ENCODE measurements at places on chromosomes 2 and 18.

DNA sequence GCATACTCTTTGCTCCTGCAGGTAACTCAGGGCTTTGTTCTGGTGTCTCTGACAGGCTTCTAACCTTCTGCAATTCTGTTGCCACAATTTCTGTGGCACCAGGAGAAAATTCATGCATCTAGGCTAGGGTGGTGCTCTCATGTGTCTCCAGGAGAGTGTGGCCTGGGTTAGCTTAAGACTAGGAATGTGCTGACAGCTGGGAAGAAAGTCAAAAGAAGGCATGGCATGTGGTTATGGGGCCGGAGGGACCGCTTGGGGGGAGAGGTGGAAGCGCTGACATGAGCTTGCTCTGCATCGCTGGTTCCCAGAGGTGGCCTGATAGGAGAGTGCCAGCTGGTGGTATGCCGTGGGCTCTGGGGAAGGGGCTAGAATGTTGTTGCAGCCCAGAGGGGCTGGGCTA, 173.3 kb upstream of the TNP1 start:
- DNase-seq: no peak

DNA sequence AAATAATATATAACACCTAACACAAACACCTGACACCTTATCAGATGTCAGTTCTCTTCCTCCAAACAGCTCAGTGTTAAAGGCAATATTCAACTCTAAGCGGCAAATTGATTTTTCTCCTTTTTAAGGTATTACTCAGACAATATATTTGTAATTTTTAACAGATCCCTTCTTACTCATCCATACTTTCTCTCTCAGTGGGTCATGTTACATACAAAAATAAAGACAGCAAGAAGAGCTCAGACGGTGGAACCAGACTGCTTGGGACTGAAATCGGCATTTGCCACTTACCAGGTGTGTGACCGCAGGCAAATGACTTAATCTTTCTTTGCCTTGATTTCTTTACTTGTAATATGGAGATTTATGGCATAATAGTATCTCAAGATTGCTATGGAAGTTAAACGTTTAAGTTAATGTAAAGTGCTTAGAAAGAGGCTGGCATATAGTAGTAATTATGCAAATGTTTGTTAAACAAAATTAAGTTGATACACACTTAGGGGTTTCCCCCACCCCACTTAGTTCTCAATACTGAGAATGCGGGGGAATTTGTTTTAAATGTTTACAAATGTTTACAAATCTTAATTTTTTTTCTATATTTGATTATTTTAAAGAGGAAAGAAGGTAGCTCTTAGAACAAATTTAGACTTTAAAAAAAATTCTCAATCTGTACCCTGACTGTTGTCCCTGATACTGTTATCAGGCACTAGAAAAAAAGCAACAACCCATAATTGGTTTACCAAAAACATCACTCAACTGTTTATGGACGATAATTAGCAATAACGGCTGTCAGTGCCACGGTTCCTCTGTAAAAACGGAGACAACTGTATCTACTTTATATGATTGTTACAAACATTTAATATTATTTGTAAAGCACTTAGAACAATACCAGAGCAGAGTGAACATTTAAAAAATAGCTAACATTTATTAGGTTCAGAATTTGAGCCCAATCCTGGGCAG, 25.6 kb downstream of the MAP3K2 start:
- no peak for DNase-seq

DNA sequence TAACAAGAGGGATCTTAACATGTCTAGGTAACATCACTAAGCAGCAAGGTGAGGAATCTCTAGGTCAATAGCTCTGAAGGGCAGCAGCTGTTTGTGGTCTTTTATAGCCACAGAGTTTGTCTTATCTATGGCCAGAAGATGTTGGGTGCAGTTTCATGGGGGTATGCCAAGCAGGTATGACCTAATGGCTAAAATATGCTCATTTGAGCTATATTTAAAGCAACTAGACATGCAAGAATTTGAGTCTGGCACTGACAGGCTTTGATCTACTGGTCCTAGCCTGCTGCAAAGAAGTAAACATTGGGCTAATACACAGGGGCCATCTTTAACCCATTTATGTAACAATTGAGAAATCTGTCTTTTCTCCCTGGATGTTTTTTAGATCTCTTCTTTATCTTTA, 13.9 kb upstream of the UGP2 start:
- no peak for DNase-seq

GRCh38 chr18:62877411-62878221, 162.3 kb downstream of the PHLPP1 start:
- no peak for DNase-seq

DNA sequence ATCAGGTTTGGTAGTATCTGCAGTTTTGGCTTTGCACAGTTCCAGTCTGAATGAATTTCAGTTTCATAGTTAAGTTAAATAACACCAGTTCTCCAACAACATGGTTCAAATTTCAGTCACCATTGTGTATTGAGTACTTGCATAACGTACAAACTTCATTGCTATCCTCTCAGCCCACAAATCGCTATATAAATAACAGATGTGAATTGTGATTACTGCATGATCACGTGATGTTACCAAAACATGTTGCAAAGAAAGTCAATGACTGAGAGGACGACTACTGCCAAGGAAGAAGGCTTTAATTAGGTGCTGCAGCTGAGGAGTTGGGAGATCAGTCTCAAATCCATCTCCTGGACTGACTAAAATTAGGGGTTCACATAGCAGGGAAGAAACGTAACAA, 48.2 kb downstream of the COL4A4 start:
- no peak for DNase-seq

DNA sequence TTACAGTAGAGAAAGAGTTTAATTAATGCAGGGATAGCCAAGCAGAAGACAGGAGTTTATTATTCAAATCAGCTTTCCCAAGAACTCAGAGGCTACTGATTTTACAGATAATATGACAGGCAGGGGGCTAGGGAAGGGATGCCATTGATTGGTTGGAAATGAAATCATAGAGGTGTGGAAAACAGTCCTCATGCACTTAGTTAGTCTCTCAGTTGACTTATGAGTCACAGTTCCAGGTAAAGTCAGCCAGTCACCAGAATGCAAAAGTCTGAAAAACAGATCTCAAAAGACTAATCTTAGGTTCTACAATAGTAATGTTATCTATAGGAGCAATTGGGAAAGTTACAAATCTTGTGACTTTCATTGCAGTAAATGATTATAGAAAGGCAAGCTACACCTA, 676.4 kb upstream of the CHAC2 start:
- DNase-seq: no peak

DNA sequence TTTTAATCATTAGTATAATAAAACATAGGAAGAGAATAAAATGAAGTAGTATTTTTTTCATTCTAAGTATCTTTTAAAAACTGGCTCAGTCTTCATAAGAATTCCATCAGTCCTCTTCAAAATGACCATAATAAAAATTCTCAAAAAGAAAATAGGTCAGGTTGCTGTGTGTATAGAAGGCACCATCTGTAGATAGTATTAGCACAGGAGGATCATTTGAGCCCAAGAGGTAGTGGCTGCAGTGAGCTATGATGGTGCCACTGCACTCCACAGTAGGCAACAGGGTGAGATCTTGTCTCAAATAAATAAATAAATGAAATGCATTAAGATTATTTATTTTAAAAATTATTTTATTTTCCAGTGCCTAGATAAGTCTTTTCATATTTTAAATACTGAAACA, 475.8 kb downstream of the ZNF804A start:
- no peak for DNase-seq

DNA sequence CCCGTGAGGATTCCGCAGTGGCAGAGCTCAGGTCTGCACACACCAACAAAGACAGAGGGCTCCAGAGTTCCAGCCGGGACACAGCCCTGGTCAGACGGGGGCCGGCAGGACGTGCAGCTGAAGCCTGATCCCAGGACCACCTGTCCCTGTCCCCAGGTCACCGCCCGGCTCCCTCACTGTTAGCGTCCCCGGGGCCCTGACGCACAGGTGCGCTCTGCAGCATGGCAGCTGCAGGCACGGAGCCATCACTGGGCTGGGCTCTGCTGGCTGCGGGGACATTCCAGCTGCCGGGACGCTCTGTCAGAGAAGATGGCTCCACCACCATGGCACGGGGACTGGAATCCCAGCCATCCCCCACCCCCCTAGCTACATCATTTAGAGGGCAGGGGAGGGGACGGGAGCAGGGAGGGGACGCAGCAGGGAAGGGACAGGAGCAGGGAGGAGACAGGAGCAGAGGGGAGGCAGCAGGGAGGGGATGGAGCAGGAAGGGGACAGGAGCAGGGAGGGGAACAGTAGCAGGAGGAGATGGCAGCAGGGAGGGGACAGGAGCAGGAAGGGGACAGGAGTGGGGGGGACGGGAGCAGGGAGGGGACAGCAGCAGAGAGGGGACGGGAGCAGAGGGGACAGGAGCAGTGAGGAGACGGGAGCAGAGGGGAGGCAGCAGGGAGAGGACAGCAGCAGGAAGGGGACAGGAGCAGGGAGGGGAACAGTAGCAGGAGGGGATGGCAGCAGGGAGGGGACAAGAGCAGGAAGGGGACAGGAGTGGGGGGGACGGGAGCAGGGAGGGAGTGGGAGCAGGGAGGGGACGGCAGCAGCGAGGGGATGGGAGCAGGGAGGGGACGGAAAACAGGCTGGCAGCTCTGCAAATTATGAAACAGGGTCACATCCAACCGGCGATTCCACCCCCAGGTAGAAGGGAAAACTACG, 39.8 kb downstream of the SLC66A2 start:
- no peak for DNase-seq

GRCh38 chr2:221822416-221822815, 250.3 kb upstream of the EPHA4 start:
- no peak for DNase-seq

DNA sequence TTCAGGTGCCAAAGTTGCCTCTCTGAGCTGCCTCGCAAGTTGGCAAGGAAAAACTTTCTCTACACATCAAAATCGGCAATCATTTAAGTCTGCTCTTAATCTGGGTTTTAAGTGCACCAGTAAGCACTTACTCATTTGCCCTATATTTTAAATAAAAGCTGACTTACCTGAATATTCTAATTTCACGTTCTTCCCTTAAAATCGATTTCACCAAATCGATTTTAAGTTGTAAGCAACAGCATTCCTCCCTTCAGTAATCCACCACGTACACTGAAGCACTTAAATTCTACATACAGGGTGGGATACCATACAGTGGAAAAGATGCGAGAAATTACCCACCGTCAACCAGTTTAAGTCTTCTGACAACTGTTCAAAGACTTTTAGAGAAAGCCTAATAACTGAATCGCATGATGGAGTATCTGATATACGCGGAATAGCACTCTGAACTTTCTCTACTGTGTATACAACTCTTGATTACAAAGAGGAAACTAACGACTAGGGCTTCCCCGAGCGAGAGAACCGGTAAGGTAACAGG, 1.6 kb downstream of the PPP3R1 start:
- DNase-seq: no peak

DNA sequence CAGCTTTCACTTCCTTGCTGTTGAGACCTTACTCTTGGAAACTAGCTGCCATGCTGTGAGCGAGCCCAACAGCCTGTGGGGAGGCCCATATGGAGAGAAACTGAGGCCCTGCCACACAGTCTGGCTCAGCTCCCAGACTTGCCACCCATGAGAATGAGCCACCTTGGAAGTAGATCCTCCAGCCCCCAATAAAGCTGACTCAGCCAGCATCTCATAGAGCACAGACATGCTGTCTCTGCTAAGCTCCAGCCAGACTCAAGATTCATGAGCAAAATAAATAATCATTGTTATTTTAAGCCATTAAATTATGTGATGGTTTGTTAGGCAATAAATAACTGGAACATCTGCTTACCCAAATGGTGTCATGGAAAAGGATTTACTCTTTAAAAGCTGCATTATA, 53.6 kb upstream of the DDX18 start:
- no peak for DNase-seq

GRCh38 chr18:41870817-41871216, 84.2 kb upstream of the PIK3C3 start:
- DNase-seq: no peak

DNA sequence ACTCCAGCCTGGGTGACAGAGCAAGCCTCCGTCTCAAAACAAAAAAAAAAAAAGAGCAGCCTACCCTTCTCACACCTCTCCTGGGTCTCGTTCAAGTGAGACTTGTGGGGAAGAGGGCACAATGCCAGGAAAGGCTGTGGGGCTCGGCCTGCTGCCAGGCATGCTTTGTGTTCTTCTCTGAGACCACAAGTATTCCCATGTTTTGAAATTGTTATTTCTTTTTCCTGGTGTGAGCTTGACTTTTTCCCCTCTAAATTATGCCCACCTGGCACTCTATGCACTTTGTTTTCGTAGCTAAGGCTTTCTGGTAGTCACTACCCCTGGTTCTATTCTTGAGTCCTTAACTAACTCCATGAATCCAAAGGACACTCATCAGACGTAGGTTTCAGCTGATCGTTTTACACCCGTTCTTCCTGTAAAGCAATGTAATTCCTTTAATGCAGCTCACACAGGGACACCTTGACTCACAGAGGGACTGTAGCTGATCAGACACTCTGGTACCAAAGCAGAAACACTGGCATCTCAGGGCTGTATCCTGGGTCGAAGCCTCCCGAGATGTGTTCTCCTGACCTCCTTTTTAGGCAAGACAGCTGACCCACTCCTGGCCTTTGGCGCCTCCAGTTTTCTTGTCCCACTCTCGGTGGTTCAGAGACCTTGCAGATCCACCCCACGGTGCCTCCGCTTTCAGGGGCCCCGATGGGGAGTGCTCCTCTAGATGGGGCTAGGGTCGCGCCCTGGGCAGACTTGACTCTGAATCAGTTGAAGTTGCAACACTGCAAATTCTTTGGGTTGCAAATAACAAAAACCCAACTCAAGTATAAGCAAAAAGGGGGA, 193.3 kb upstream of the AGAP1 start:
- no peak for DNase-seq

DNA sequence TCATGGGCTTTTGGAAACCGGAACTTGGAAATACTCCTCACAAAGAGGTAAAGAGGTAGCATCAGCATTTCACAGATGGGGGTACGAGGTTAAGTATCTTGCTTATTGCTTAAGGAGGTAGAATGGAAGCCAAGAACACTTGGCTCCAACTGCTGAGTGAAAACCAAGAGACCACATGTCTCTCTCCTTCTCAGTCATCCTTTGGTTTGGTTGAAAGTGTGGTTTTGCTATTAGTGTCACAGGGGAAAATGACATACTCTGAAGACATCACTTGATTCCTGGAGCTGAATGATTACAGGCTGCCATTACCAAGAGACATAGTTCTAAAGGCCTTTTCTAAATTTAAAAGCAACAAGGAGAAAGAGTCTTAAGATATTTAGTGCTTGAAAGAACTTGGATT, 41.5 kb downstream of the ANTXR1 start:
- DNase-seq: no peak

DNA sequence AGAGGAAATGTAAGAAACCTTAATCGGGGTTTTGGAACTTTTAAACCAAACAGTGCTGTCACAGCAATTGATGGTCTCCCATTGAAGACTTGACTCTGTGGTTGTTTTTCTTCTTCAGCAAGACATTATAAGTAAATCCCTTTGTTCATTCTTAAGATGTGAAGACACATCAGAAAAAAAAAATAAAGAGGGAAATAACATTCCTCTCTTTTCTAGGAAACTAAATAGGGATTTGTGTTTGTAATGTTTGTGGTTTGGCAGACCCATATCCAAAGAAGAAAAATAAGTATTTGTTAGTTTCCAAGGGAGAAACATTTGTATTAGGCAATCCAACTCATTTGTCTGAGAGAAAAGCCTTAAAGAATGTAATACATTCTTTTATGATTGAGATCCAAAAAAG, 359.9 kb downstream of the DSC3 start:
- no peak for DNase-seq
